Right kidney (tissue), 9 donors: ENCODE measurements at places on chromosomes 12 and 14.
A peak's percentile ranks its signal among the peaks of the same experiment; 100 is the strongest.

GRCh38 chr12:113762155-113762881, 203.8 kb downstream of the RBM19 start:
- no peak for DNase-seq

DNA sequence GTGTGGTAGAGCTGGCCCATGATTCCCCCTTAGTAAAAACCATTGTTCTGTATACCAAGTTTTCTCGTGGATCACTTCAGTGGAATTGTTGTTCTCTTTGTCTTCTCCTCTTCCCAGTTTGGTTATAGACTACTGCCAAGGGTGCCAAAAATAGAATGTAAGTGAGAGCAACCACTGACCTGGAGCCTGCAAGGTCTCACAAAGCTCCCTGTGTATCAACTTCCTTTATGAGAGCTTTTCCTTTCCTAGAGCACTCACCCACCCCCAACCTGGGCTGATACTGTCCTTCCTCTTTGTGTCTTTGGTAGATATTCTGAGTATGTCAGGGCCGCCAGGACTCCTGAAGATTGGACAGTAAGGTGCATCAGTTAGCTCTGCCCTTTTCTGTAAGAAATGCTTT, 101.0 kb downstream of the SCN8A start:
- DNase-seq = no peak

GRCh38 chr12:130818635-130819576, 20.1 kb downstream of the STX2 start:
- peak; percentile 80 for DNase-seq

- DNase-seq = no peak
Measured at GRCh38 chr14:62667421-62667914, 377.8 kb downstream of the KCNH5 start.

- DNase-seq = no peak
Measured at GRCh38 chr14:101669629-101670028, 91.9 kb upstream of the PPP2R5C start.

DNA sequence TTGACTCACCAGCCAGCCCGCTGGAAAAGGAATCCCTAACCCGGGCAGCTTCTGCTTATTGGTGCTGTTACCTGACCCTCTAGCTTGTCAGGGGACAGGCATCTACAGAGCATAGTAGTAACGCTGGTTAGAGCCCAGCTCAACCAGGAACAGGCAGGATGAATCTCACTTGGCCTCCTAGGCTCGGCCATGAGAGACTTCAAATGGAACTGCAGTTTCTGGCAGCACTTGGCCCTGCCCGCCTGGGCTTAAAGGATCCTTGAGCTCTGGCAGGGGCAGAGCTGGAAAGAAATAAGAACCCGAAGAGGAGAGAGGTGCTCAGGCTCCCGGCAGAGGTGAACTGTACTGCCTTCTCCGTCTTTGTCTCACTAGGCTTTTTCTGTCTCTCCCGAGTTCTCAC, 2.3 kb upstream of the LHX5 start:
- no peak for DNase-seq
